Stimulated activated CD8-positive, alpha-beta memory T cell treated with anti-CD3 and anti-CD28 coated beads, Interleukin-15, amount 100 ng/mL, for 1 hour (primary cell): ENCODE measurements at places on chromosomes 5 and 9.

GRCh38 chr5:76145945-76146344 lies 62.8 kb downstream of the SV2C start:
- no peak for DNase-seq

GRCh38 chr5:157431544-157432200 lies 28.3 kb upstream of the NIPAL4 start:
- no peak for DNase-seq

GRCh38 chr9:36158917-36159316 lies 10.3 kb upstream of the CCIN start:
- DNase-seq, result no peak

- DNase-seq, result no peak
These were observed 63.7 kb downstream of the GLIS3 start for GRCh38 chr9:4235871-4236804.

GRCh38 chr5:16485656-16486055 lies 20.1 kb upstream of the ZNF622 start:
- DNase-seq, result no peak

DNA sequence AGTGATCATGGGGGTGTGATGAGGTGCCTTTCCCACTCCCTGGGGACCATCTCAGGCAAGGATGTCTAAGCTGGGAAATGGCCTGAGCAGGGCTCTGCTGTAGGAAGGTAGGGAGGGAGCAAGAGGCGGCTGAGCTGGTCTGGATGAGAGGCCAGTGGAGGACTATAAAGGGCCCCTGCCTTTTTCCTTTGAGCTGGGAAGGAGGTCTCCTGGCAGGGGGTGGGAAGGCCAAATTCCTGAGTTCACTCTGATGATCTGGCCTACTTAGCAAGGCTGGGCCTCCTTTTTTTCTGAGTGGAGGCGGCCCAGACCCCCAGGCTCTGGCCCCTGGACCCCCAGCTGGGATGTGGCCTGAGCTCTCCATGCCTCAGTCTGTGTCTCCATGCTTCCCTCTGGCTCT lies 14.3 kb upstream of the PITX1 start:
- DNase-seq, result no peak

GRCh38 chr9:18834740-18835361 lies 198.2 kb downstream of the SAXO1 start:
- DNase-seq, result no peak

GRCh38 chr5:140707812-140708211 lies 7.6 kb downstream of the ZMAT2 start:
- DNase-seq, result no peak

- DNase-seq, result no peak
These were observed 379.3 kb downstream of the KDM4C start for GRCh38 chr9:7137040-7137439.

- no peak for DNase-seq
These were observed 249.9 kb downstream of the NPR3 start for GRCh38 chr5:32961059-32961415.

- DNase-seq, result no peak
These were observed 23.4 kb downstream of the LURAP1L start for GRCh38 chr9:12798066-12798770.

DNA sequence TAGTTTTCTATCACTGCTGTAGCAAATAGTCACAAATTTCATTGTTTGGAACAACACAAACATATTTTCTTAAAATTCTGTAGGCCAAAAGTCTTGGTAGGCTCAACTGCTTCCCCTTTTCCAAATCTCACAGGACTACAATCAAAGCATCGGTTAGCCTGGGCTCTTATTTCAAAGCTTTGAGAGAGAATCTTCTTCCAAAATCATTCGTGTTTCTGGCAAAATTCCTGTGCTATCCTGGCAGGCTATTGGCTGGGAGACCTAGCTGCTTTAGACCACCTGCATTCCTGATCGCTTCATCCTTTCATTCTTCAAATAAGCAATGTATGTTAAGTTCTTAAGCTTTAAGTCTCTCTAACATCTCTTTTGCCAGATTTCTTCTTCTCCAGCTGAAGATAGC lies 629.8 kb upstream of the CDH18 start:
- DNase-seq, result no peak

DNA sequence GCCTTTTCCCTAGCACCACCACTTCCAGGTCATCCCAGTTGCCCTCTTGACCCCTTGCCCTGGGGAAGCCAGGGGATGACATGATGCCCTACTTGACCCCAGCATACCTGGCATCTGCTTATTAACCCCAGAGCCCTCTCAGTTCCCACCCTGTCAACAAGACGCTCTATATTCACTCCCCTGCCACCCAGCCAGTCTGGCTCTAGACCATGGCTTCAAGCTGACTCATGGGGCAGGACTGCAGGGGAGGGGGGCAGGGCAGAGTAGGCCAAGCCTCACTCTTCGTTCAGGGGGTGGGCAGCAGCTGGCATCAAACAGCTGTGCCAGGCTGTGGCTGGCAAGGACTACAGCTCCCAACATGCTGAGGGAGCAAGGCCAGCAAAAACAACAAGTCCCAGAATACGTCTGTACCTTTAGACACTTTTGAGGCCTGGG lies 5.3 kb downstream of the ATOSB start:
- no peak for DNase-seq

GRCh38 chr5:39541920-39542319 lies 117.1 kb upstream of the DAB2 start:
- no peak for DNase-seq

GRCh38 chr9:209143-209758 lies 5.4 kb upstream of the DOCK8 start:
- DNase-seq, result no peak

GRCh38 chr5:179327021-179327735 lies 18.1 kb downstream of the ADAMTS2 start:
- DNase-seq, result no peak

GRCh38 chr9:68949271-68950000 lies 64.5 kb downstream of the PRKACG start:
- DNase-seq, result no peak

GRCh38 chr5:168860503-168860902 lies 281.3 kb upstream of the PANK3 start:
- no peak for DNase-seq

DNA sequence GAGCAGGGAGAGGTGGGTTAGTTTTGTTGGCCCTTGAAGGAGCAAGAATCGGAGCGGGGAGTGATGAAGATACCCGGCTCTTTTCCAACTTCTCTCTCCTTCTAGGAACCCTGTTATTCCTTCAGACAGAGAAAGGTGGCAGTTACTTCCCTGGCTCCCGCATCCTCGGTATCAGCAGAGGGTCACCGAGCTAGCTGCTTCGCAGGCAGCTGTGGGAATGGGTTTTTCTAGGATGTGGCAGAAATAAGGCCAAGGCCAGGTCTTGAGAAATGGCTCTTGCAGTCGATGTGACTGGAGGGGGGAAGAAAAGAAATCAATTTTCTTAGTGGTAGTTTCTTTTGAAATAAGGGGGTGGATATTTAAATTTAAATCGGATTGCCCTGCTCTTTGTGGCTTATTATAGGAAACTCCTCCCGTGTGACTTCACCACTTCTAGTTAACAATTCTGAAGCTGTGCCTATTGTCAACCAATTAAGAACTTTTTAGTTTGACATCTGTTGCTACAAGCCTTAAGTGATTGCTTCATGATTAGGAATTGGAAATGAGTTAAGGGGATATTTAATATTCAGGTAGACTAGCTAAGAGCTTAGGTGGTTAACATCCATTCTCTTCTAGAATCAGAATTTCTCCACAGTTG lies 1.4 kb downstream of the SAP30L start:
- no peak for DNase-seq

GRCh38 chr5:170126626-170127025 lies 20.9 kb downstream of the FOXI1 start:
- no peak for DNase-seq

GRCh38 chr5:152185547-152186245 lies 219.4 kb downstream of the NMUR2 start:
- DNase-seq, result no peak

DNA sequence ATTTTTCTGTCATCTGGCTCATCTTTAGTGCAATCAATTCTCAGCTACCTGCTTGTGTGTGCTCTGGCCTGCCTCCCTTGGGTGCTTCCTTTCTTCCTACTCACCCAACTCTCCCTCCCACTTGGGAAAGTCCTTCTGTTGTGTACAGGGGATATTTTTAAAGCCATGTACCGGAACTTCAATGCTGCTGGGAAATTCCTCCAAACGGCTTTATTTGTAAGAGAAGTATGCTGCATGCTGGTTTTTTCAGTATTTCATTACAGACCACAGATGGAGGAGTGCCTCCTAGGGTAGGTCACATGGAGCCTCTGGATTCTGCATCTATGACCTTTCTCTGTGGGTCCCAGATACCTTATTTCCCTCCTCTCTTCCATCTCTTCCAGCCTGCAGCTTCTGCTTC lies 5.4 kb upstream of the HMHB1 start:
- DNase-seq, result no peak

DNA sequence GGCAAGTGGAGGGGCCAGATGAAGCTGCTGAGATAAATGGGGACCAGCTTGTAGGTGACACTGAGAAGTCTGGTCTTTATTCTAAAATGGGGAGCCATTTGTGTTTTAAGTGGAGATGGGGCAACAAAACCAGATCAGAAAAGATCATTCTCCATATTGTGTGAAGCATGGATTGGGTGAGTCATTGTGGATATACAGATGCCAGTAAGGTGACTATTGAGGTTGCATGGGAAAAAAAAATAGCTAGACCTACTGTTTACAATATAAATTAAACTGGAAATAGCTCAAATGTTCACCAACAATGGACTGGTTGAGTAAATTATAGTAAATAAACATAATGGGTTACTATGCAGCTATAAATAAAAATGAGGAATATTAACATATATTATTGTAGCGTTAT lies 5.4 kb upstream of the MAP1B start:
- no peak for DNase-seq

GRCh38 chr9:125659954-125660353 lies 47.1 kb downstream of the MAPKAP1 start:
- no peak for DNase-seq

- no peak for DNase-seq
These were observed 26.6 kb downstream of the MPDZ start for GRCh38 chr9:13252852-13253251.

DNA sequence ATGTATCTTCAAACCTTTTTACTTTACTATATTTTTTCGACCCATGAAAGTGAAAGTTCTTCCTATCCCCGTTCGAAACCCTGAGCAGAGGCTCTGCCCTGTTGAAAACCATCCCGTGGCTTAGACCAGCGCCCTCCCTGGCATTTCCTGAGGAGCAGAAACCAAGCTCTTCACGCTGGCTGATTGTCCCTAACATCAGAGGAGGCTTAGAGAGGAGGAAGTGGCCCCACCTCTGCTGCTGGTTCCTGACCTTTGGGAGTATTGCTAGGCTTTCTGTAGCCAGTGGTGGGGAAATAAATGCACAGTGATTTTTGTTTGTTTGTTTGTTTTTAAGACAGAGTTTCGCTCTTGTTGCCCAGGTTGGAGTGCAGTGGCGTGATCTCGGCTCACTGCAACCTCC lies 4.2 kb upstream of the PTGES start:
- no peak for DNase-seq

GRCh38 chr5:79561525-79561893 lies 47.6 kb upstream of the HOMER1 start:
- DNase-seq, result no peak

DNA sequence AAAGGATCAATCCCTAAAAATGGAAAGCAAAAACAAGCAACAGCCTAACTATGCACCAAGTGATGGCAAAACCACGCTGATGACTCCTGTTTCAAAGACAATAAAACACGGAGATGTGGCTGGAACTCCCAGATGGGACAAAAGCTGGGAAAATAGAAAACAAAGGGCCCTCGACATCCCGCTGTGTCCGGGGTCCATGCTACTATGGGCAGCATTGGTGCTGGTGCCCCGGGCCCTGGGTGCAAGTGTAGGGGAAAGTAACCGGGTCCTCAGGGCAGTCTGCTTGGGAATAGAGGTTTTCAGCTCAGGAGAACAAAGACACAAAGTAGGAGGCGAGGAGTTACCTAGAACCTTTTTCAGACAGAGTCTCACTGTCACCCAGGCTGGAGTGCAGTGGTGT lies 46.1 kb downstream of the MRPL36 start:
- no peak for DNase-seq

DNA sequence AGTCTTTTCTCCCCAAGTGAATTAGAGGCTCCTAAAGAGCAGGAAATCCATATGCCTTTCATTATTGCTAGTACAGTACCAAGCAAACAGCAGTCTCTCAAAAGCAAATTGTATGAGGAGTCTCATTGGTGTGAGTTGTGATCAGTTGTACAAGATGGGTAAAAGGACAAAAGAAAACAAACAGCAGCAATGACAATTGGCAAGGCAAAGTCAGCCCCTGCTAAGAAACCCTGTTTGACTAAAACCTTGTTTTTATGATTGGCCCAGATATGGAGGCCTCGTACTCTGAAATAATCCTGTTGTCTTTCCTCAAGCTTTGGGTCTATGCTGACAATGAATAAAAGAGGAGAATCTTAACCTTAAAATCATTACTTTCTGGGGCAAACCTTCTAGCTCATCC lies 69.8 kb downstream of the FOXD1 start:
- no peak for DNase-seq

- DNase-seq, result no peak
These were observed 258.2 kb downstream of the MAST4 start for GRCh38 chr5:66854416-66854815.

DNA sequence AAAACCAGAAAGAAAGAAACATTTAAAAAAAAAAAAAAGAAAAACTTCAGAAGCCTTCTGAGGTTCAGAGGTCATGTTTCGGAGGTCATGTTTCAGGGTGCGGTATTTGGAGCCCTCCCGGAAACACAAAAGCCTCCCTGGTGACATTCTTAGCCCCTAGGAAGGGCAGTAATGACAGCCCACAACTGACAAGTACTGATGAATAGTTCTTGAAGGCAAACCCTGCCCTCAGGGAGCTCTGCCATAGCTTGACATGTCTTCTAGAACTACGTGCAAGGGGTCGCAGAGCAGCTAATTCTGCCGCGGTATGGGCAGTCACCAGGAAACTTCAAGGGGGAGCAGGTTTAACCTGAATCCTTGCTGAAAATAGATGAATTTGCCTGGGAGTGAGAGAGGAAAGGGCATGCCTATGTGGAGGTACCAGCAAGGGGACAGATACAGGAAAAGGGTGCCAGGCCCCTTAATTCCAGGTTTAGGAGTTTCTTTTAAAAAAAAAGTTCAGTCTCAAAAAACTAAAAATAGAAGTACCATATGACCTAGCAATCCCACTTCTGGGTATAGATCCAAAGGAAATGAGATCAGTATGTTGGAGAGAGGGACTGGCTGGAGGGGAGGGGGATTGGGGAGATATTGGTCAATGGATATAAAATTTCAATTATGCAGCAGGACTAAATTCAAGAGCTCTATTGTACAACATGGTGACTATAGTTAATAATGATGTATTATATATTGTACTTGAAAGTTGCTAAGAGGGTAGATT lies 98.4 kb downstream of the C9orf152 start:
- no peak for DNase-seq

- DNase-seq, result no peak
These were observed 133.8 kb upstream of the SLC24A2 start for GRCh38 chr9:19922476-19923118.
